Activated T-helper 2 cell treated with anti-CD3 and anti-CD28 coated beads, Interferon-gamma antibody, Interleukin-2, Interleukin-4, amounts not matched to agents 10 μg/mL and 5 μg/mL and 100 μg/mL, durations not matched to agents 14 hours and 24 hours and 36 hours (primary cell): ENCODE measurements at places on chromosomes 13 and 19.

DNA sequence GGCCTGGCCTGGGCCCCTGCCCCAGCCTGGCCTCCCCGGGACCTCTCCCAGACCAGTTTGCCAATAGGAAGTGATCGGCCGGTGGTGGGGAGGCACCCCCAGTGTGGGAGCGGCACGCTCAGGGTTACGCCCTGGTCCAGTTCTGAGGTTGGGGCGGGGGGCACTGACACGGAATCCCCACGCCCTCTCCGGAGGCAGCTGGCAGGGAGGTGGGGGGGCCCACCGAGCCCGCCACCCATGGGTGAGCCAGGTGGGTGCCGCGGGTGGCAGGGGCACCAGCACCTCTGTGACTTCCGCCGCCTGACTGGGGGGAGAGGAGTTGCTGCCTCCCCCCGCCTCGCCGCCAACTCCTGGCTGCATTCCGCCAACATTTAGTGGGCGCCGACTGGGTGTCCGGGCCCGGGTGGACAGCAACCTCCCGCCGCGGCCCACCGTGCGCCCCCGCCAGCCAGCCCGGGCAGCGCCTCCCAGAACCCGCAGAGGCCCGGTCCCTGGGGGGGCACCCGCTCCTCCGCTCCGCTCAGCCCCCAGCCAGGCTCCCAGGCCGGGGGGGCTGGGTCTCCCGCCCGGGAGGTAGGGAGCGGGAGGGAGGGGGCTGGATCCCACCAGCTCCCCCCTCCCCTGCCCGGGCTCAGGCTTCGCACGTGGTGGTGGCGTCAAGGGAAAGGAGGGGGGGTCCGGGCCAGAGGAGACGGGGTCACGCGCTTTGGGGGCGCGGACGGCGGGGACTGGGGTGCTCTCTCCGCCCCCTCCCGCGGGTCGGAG lies 2.0 kb downstream of the ZBTB7A start:
- no peaks in the 10 kb centered on the region for H3K27me3 ChIP-seq
- peaks cover 15% of the 10 kb centered on the region for H3K36me3 ChIP-seq
- H3K4me1 ChIP-seq = peaks cover 17% of the 10 kb centered on the region
- peak overlapping the region; percentile 80 for H3K4me3 ChIP-seq
- no peak overlapping the region for H3K27ac ChIP-seq

DNA sequence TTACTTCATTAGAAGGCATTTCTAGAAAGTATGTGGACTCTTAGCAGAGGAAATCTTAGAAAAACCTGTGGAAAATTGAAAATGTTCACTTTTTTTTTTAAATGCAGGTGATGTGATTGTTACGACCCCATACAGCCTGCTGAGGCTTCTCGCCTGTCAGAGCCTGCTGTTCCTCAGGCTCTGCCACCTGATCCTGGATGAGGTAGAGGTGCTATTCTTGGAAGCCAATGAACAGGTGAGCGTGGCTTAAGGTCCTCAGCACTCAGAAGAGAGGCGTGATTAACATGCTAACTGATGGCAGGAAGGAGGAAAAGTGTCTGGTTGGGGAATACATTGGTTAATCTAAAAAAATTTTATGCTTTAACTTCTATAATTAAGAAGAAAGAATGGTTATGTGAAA lies 71.4 kb downstream of the SLC7A9 start:
- H3K4me3 ChIP-seq = no peak overlapping the region
- H3K27me3 ChIP-seq = no peaks in the 10 kb centered on the region
- H3K27ac ChIP-seq = no peak overlapping the region
- H3K4me1 ChIP-seq = peaks cover 8% of the 10 kb centered on the region
- DNase-seq = no peak
- H3K36me3 ChIP-seq = no peaks in the 10 kb centered on the region

- H3K4me1 ChIP-seq = peaks cover 14% of the 10 kb centered on the region
- peak; percentile 74 for DNase-seq
- no peaks in the 10 kb centered on the region for H3K27me3 ChIP-seq
- H3K36me3 ChIP-seq = no peaks in the 10 kb centered on the region
- H3K27ac ChIP-seq = no peak overlapping the region
Measured at GRCh38 chr19:17496337-17496997, 15.0 kb upstream of the PGLS start.

DNA sequence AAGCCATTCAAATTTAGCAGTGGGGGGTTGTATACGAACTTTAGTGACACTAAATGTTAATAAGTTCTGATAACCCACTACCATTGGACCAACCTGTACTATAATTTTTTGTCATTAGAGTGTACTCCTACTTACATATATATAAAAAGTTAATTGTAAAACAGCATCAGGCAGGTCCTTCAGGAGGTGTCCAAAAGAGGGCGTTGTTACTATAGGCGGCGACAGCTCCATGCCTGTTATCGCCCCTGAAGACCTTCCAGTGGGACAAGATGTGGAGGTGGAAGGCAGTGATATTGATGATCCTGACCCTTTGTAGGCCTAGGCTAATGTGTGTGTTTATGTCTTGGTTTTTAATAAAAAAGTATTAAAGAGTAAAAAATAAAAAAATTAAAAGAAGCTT lies 27.5 kb downstream of the SPRYD7 start:
- no peaks in the 10 kb centered on the region for H3K36me3 ChIP-seq
- no peak for DNase-seq
- no peaks in the 10 kb centered on the region for H3K4me1 ChIP-seq

DNA sequence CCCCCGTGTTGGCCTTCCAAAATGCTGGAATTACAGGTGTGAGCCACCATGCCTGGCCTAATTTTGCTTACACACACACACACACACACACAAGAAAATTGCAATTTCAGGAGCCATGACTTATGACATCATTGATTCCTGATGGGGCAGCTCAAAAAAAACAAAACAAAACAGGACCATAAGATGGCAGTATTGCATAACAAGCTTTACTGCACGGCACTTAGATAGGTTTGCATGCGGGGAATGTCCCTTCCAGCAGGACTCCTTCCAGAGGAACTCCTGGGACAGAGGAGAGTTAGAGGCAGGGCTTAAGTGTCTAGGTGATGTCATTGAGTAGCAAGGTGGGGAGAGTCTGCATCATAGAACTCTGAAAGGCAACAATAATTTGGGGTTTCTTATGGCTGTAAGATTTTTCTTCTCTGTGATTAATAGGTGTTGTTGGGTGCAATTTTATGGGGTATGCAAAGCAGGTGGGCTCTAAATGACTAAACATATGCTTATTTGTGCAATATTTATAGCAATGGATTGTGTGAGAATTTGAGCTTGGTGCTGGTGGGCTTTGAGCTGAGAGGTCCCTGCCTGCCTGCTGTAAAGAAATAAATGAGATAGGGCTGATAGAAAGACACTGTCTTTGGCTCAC lies 9.0 kb upstream of the ACSBG2 start:
- H3K36me3 ChIP-seq = no peaks in the 10 kb centered on the region
- no peak overlapping the region for H3K4me3 ChIP-seq
- H3K27me3 ChIP-seq = no peaks in the 10 kb centered on the region

- H3K36me3 ChIP-seq = no peaks in the 10 kb centered on the region
- H3K4me1 ChIP-seq = peaks cover 7% of the 10 kb centered on the region
- H3K4me3 ChIP-seq = peak overlapping the region; percentile 95
Measured at GRCh38 chr13:52195401-52195837, 36.0 kb upstream of the NEK3 start.

GRCh38 chr19:4108767-4109625 lies 14.9 kb downstream of the MAP2K2 start:
- H3K36me3 ChIP-seq = peaks cover 81% of the 10 kb centered on the region
- peak overlapping the region; percentile 77 for H3K27ac ChIP-seq
